ENCODE measurements at places on chromosomes 1 and 21. TPM values are rescaled to one million over a fixed set of nuclear protein-coding genes. Genes with fewer than 3 reads are reported as not detected.
A peak's percentile ranks its signal among the peaks of the same experiment; 100 is the strongest.

DNA sequence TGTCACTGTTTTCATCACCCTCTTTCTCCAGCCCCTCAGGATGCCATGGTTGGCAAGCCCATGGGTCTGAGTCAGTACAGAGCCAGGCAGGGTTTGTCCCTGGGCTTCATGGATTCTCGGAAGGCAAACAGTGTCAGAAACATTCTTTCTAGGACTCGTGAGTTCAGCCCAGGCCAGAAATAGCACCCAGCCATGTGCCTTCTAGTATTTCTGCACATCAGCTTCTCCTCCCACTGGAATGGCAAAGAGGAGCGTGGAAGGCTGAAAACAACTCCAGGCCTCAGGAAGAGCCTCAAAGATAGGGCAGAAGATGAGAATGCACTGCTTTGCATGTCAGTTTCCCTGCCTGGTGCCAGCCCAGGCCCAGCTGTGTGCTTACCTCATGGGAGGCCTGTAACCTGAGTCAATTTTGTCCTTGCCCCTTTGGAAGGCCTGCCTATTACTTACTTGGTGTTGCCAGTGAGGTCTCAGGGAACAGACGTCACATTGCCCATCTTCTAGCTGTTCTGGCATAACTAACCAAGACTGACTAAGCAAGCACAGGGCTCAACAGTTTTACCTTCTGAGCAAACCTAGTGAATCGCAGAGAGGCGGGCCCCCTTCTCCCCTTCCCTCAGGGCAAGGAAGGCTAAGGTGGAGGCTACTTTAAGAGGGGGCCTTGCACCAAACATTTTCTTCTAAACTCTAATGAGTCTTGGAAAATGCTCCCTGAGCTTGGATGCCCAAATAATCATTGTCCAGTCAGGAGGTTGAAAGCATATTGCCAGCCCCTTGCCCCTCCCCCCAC is 42.4 kb downstream of the GLUL start:
- H3K4me3 ChIP-seq = no peak overlapping the region
- no peak overlapping the region for H3K27ac ChIP-seq
- H3K27me3 ChIP-seq = no peaks in the 10 kb centered on the region
- no peaks in the 10 kb centered on the region for H3K36me3 ChIP-seq

DNA sequence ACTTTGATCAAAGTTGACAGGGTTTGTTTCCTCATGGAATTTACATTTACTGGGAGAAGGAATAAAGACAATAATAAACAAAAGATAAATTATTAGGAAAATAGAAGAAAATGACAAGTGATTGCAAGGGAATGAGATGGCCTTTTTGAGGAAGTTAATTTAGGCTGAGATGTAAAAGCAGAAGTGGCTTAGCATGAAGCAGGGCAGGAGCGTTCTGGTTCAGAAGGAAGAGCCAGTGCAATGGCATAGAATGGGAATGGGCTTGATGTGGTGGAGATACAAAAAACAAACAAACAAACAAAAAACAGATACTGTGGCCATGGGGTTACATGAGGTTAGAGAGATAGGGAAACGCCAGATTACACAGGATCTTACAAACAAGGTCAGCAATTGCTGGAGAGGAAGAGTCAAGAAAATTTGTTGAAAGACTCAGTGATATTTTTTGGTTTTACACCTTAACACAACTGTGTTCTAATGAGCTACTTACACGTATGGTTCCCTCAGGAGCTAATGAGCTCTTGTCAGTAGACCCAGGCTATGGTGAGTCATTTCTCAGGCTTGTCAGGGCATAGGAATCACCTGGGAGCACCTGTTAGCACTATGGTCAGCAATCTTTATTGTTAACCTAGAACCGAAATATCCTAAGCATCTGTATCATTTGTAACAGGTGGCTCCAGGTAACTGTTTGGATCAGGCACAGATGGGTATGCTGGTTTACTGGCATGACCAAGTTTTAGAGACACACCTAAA is 8.7 kb upstream of the CADM3 start:
- H3K36me3 ChIP-seq = no peaks in the 10 kb centered on the region
- no peak overlapping the region for H3K27ac ChIP-seq
- DNase-seq = no peak
- H3K4me1 ChIP-seq = peaks cover 7% of the 10 kb centered on the region
- no peak overlapping the region for H3K4me3 ChIP-seq
- peaks cover 11% of the 10 kb centered on the region for H3K27me3 ChIP-seq

DNA sequence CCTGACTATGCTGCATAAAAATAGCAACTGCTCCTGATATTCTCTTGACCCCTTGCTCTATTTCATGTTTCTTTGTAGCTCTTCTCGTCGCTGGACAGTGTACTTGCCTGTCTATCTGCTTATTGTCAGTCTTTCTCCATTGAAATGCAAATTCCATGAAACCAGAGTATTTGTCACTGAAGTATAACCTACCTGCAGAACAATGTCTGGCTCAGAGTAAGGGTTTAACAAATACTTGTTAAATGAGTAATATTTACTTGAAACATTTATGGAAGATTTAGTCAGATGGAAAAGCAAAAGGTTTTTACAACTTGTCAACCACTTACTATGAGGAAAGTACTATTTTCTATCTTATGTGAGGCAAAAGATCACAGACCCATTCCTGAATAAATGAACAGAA is 19.9 kb upstream of the ERICH3 start:
- H3K4me3 ChIP-seq = no peak overlapping the region
- DNase-seq = no peak
- H3K27ac ChIP-seq = no peak overlapping the region
- no peaks in the 10 kb centered on the region for H3K36me3 ChIP-seq
- no peaks in the 10 kb centered on the region for H3K27me3 ChIP-seq

DNA sequence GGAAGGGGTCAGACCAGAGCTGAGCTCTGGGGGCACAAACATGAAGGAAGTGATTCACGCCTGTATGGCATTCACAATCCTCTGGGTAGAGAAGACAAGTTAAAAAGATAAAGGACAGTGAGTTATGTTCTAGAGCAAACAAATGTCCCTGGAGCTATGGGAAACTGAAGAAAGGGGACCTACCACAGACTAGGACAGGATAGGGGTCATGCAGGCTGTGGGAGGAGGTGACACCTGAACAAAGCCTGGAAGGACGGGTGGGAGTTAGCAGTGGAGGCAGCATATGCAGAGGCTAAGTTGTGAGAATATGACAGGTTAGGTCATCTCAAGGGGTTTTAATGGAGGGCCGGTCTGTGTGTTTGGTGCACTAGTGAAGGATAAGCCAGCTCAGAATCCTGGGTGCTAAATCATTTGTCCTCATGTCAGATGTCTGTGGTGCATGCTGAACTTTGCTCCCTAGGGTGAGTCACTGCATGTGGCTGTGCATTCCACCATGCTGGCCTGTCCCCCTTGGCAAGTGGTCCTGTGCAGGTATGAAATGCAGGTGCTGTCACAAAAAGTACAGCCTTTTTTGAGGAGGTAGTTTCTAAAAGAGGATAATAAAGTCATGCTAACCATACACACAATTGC is 28.5 kb downstream of the TNN start:
- DNase-seq = no peak
- H3K36me3 ChIP-seq = no peaks in the 10 kb centered on the region
- no peaks in the 10 kb centered on the region for H3K27me3 ChIP-seq
- H3K27ac ChIP-seq = no peak overlapping the region
- H3K4me3 ChIP-seq = no peak overlapping the region

DNA sequence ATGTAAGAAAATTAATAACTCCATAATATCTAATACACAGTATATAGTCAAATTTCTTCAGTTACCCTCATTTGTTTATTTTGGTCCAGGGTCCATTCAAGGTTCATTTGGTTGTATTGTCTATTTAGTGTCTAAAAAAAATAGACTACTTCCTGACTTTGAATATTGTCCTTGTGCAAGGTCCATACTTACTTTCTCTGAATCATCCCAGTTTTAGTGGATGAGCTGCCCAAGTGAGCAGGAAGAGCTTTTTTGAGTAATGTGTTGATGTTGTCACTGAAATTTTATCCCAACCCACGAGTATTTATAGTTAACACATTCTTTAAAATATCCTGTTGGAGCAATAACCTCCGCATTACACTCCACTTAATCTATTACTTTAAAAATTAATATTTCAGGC is 45.6 kb upstream of the FASLG start:
- no peak overlapping the region for H3K27ac ChIP-seq
- no peak overlapping the region for H3K4me3 ChIP-seq
- peaks cover 5% of the 10 kb centered on the region for H3K4me1 ChIP-seq
- H3K27me3 ChIP-seq = no peaks in the 10 kb centered on the region
- no peak for DNase-seq

- no peaks in the 10 kb centered on the region for H3K36me3 ChIP-seq
- no peak overlapping the region for H3K4me3 ChIP-seq
- no peak for DNase-seq
- H3K27me3 ChIP-seq = no peaks in the 10 kb centered on the region
- no peak overlapping the region for H3K27ac ChIP-seq
Measured at GRCh38 chr1:196433000-196433399, 175.2 kb downstream of the KCNT2 start.

GRCh38 chr1:72241397-72241796 is 40.9 kb downstream of the NEGR1 start:
- H3K4me1 ChIP-seq = no peaks in the 10 kb centered on the region
- H3K4me3 ChIP-seq = no peak overlapping the region
- H3K27ac ChIP-seq = no peak overlapping the region
- no peaks in the 10 kb centered on the region for H3K36me3 ChIP-seq

Gene ACP6
- 9.4 TPM for total RNA-seq

- no peaks in the 10 kb centered on the region for H3K36me3 ChIP-seq
- no peaks in the 10 kb centered on the region for H3K27me3 ChIP-seq
- H3K4me1 ChIP-seq = no peaks in the 10 kb centered on the region
- DNase-seq = peak; percentile 75
- no peak overlapping the region for H3K4me3 ChIP-seq
- no peak overlapping the region for H3K27ac ChIP-seq
Measured at GRCh38 chr1:184075055-184076029, 23.8 kb downstream of the TSEN15 start.

DNA sequence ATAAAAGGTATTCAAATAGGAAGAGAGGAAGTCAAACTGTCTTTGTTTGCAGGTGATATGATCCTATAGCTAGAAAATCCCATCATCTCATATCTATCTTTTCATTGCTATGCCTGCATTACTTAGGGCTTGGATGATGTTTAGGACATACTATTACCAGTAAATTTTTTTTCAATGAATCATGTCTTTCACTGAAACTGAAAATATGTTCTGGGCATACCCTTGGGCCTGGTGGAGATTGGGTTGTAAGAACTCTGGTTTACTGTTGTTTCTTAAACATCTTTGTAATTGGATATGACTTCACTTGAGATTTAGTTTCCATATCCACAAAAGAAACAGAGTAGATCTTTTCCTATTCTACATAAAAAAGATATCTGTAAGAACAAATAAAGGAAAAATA is 502.2 kb upstream of the PRMT6 start:
- no peak overlapping the region for H3K27ac ChIP-seq
- no peak for DNase-seq
- no peak overlapping the region for H3K4me3 ChIP-seq
- H3K36me3 ChIP-seq = no peaks in the 10 kb centered on the region

- no peak for DNase-seq
- H3K27ac ChIP-seq = no peak overlapping the region
- peaks cover 15% of the 10 kb centered on the region for H3K4me1 ChIP-seq
- H3K4me3 ChIP-seq = no peak overlapping the region
Measured at GRCh38 chr1:207366022-207366421, 44.5 kb downstream of the CD55 start.

Gene MYBPHL
- not detected for total RNA-seq

Gene KRTAP19-3
- not detected for total RNA-seq

Gene CR1L
- not detected for total RNA-seq

DNA sequence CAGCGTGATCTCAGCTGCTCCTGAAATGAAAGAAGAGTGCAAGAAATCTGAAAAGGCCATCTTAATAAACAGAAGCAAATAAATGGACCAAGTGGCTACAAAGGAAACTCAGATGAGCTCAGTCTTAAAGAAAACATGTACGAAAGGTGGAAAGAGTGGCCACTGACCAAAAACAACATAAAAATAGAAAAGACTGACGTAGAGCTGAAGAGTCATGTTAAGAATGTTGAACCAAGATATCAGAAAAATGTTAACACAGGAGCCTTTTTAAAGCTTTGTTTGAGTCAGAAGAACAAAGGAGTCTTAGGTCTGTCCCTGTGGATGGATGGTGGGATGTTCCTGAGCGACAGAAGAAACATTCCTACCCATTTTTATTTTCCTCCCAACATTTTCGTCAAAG is 30.8 kb upstream of the ZNF648 start:
- no peak for DNase-seq
- no peak overlapping the region for H3K27ac ChIP-seq
- H3K4me3 ChIP-seq = no peak overlapping the region
- no peaks in the 10 kb centered on the region for H3K36me3 ChIP-seq

GRCh38 chr21:32525282-32525681 is 60.0 kb downstream of the TCP10L start:
- H3K4me3 ChIP-seq = no peak overlapping the region
- no peak for DNase-seq
- H3K36me3 ChIP-seq = no peaks in the 10 kb centered on the region
- no peaks in the 10 kb centered on the region for H3K27me3 ChIP-seq

DNA sequence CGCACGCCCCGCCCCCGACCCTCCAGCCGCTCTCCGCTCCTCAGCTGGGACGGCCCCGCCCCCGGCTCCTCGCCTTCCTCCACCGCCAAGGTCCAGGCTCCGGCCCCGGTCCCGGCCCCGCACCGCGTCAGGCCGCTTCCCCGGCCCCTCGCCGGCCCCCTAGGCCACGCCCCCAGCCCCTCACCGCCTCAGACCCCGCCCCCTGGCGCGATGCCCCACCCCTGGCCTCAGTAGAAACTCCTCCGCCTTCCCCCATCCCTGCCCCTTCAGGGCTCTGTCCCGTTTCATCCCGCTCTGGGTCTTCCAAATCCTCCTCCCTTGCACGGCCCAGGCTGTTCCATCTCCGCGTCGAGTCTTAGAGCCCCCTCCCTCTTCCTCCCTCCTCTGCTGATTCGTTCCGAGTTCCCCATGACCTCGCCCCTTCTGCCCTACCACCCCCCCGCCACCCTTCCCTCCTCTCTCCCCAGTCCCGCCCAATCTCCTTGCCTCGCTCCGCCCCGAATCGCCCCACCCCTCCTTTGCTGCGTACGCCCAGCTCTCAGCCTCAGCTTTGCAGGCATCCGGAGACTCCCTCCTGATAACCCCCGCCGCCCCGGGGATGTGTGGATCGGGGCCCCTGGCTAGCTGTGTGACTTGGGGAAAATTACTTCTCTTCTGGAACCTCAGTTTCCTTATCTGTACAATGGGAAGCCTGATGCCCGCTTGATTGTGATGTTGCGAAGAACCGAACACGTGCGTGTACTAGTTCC is 448 bp upstream of the ASAP3 start:
- H3K4me3 ChIP-seq = peak overlapping the region; percentile 67
- no peak overlapping the region for H3K27ac ChIP-seq
- no peaks in the 10 kb centered on the region for H3K36me3 ChIP-seq

Measured in endothelial cell of umbilical vein (primary cell).